ENCODE measurements at places on chromosomes 3 and 15. TPM values are rescaled to one million over a fixed set of nuclear protein-coding genes. Genes with fewer than 3 reads are reported as not detected.

Gene SLC12A8
- total RNA-seq = 2.4 TPM

Gene PLD1
- 4.1 TPM for total RNA-seq

Gene AADAC
- total RNA-seq = not detected

Gene FBXO40
- not detected for total RNA-seq

Gene ADAMTS9
- total RNA-seq = 24.1 TPM

Gene SH2D7
- not detected for total RNA-seq

Gene MKRN3
- total RNA-seq = 18.3 TPM

Gene LDHAL6B
- not detected for total RNA-seq

Gene ATOSA
- 42.0 TPM for total RNA-seq

Gene TM6SF1
- 27.7 TPM for total RNA-seq

Gene PPP1R14D
- total RNA-seq = not detected

Gene RTP4
- not detected for total RNA-seq

Gene CHRNA3
- total RNA-seq = 0.41 TPM

Gene TP63
- 0.41 TPM for total RNA-seq

Gene CTXN2
- 0.82 TPM for total RNA-seq

Gene GNAT1
- total RNA-seq = not detected
